ENCODE measurements at places on chromosomes 5 and 9.

DNA sequence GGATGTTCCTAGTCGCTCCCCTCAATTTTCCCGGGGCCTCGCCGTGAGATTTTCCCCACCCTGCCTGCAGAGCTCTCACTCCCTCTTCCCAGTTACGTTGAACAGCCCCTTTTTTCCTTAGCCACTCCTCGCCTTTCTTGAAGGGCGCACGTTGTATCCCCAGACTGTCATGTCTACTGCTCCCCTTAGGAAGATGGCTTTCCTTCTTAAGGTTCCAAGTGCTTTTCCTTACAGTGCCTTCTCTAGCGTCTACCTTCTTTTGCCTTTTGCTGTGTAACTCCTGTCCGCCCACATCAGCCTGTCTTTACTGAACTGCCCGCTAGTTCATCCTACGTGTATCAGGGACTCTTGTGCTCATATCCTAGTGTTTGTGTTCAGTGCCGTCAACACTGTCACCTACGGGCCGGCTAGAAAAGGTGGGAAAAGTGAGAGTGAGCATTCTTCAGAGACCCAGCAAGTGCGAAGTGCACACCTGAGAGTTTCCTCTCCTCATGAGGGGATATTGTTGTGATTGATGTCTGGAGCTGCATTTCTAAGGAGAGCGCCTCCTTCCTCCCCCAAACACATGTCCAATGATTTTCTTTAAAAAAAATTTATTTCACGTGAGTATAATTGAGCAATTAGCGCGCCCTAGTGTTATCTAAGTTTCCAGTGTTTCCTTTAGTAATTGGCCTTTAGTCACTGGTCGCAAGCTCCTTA, 764 bp downstream of the CAMLG start:
- DNase-seq, result peak; percentile 54

- no peak for DNase-seq
These were observed 103.2 kb upstream of the VCAN start for GRCh38 chr5:83368319-83368718.

DNA sequence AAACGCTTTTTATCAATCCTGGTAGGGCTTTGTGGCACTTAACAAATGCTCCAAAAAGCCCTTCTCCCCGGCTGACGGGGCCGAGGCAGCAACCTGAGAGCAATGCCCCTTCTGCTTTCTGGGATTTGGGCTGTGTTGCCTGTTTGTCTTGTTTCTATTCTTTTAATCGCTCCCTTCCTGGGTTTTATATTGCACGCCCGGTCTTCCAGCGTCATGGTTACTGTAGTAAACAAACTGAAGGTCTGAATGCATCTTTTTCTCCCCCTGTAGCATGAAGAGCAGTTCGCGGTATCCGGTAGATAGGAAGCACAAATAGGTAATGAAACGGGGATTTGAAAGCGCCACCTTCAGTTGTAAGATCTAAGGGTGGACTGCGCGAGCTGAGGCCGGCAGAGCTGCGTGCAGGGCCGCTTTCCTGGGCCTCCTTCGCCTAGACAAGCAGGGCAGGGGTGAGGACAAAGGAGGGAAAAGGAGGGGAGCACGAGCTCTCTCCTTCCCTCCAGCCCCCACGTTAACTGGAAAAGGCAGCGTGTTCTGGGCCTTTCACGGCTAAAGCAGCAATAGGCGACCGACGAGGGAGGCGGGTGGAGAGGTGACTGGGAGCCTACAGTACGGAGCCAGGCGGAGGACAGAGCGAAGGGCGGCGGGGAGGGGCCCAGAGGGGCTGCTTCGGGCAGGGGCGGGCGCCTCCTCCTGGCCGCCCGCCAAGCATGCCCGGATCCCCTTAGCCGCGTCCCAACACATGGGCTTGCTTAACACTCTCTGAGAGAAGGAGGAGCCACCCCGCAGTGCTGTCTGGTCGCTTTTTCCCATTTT, 49.3 kb upstream of the ZNF366 start:
- DNase-seq, result peak; percentile 50

DNA sequence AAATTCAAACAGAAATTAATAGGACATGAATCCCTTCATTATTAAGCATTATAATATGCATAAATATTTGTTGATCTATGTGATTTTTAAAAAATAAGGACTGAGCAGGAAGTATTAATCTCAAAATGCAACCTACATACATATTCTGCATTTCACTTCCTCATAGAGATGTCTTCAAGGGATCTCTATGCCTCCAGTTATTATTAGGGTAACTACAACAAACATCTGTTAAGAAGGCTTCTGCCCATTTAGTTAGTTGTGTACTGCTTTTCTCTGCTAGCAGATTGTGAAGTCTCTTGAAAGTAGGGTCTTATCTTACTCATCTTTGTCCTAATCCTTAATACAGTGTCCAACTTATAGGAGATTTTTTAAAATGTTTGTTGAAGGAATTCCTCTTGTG, 414.1 kb downstream of the ACTL7B start:
- DNase-seq, result no peak

- no peak for DNase-seq
These were observed 22.5 kb upstream of the SUB1 start for GRCh38 chr5:32562843-32563242.

GRCh38 chr5:135031813-135032694, 2.0 kb downstream of the PITX1 start:
- no peak for DNase-seq

DNA sequence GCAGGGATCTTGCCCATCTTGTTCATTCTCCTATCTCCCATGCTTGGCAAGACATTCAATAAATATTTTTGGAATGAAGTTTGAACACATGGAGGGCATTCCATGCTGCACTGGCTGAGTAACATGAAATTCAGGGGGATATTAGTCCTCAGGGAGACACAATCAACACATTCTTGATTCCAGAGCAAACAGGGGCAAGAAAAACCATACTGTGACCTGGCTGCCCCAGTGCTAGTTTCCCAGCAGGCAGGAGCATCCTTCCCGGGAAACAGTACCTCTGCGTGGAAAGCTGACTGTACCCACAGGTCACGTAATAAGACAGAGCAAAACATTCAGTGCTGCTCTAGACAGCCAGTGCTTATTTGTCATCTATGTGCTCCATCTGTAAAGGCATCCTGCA, 66.3 kb upstream of the SPOCK1 start:
- DNase-seq, result peak; percentile 62

DNA sequence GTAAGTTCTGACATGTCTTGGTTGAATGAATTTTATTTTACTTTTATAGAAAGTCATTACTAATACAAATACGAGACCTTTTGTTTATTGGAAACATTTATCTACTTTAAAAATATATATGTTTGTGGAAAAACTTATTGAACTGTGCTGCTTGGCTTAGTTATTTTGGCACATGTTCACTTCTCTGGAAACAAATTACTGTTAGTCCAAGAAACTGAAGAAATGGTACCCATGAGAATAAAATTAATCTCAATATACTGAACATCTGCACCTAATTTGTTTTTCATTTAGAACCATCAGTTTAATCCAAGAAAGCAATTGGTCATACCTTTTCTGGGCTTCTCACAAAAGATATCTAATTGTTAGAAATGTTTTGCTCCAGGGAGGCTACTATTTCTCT, 32.2 kb downstream of the INVS start:
- no peak for DNase-seq

DNA sequence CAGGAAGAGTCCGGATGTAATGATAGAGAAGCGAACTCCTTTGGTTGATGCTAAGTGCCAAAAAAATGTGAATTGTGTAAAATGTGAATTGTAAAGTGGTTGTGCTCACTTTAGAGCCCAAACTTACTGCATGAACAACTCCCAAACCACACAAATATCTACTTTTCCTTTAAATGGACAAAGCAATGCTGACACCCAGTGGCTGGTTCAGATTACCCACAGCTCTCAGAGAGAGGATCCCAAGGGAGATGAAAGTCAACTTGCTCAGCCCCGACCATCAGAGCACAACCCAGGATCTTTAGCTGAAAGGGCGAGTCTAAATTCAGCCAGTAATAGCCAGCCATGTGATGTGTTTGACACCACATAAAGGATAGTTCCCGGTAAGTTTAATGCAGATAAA, 133.7 kb downstream of the NMUR2 start:
- DNase-seq, result no peak

- DNase-seq, result no peak
These were observed 77.3 kb upstream of the TBCA start for GRCh38 chr5:77853353-77853907.

DNA sequence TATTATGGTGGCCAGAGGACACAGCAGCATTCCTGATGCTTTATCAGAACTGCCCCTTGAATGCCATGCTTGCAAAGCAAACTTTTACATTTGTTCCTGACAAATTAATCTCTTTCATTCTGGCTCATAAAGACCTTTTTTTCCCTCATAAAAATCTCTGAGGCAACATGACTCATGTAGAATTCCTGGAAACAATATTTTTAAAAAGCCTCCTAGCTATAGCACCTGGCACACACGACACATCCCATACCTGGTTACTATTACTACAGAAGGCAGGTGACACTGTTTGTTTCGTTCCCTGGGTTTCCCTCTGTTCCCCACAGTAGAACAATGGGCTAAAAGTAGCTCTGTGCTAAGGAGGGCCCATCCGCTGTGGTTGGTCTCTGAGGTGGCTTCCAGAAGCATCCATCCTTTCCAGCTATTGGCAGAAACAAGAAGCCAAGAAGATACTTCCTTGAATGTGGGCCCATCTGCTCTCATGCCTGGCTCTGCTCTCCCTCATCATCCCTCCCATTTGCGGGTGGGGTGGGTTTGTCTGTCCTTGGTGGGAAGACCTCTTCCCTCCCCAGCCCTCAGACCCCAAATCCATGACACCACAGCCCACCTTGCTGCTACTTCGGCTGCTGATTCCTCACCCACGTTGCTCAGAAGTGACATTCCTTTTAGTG, 59.1 kb downstream of the GALNT12 start:
- DNase-seq, result no peak

DNA sequence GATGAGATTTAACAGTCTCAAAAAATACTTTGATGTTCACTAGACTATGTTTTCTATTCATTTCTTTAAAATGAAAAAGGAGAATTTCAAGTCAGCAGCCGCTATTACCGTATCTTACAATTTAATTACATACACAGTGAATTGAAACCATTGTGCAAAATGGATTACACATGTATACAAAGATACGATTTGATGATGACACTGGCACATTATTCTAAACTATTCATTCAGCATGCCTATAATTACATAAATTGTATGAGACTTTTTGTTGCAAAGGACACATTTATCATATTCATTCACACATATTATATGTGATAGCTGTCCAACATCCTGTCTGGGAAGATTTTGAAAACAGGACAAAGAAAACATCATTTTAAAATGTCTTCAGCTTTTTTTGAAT, 118.3 kb upstream of the VCAN start:
- DNase-seq, result no peak

GRCh38 chr5:103353581-103353980, 95.0 kb downstream of the MACIR start:
- no peak for DNase-seq

GRCh38 chr5:77255617-77256016, 45.1 kb downstream of the PDE8B start:
- no peak for DNase-seq

DNA sequence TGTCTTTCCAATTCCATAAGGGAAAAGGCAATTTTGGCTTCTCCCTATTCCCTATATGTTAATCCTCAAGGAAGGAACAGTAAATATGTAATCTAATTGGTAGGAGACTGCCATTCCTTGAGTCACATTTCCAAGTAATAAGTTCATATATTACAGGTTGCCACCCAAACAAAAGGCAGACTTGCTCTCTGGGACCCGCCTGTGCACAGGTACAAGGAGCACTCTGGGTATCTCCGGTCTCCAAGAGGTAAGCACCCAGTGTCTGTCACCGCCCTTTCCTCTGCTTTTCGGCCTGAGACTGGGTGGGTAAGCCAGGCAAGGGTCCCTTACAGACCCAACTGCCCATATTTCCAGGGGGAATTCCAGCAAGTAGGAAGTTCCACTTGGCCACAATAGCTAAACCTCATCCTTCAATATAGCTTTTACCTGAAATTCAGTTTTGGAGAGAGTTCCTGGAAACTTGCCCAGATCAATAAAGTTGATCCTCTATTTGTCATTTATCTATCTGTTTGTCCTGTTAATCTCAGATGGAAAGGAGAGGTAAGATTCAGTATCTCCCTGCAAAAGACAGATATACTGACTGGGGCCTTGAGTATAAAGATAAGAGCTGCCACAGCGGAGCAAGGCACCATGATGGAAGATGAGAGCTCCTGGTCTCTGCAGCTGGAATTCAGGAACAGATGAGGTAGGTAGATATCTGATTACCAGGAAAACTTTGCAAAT, 81.8 kb downstream of the SUSD1 start:
- DNase-seq, result no peak

- no peak for DNase-seq
These were observed 359.4 kb downstream of the HINT1 start for GRCh38 chr5:130805648-130806047.

DNA sequence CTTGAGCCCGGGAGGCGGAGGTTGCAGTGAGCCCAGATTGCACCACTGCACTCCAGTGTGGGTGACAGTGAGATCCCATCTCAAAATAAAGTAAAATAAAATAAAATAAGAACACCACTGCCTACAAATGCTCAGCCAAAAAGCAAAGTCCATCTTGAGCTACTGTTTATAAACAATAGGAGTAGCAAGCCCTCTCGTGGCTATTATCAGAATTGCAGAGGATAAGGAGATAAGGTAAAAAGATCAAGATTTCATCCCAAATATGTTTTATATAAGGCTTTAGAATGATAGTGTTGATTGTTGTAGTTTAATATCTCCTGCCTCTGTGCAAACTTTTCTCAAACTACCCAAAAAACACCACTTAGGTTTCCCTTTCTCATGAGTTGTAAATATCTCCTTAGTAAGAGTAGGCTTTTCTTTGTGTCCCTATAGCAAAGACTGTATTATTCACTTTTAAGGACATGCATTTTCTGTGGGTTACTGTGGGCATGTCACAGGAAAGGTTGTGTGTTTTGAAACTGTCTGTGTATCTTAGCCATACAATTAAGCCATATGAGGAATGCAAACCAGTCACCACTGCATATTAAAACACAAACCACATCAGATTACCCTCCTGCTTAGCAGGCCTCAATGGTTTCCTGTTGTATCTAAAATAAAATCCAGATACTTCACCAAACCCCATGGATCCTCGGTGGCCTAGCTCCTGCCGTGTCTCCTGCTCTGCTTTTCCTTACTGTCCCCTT, 31.8 kb upstream of the CKS2 start:
- DNase-seq, result peak; percentile 48

GRCh38 chr9:107933097-107933496, 443.5 kb upstream of the KLF4 start:
- no peak for DNase-seq
